ENCODE measurements at places on chromosomes 12 and 14.
A peak's percentile ranks its signal among the peaks of the same experiment; 100 is the strongest.

DNA sequence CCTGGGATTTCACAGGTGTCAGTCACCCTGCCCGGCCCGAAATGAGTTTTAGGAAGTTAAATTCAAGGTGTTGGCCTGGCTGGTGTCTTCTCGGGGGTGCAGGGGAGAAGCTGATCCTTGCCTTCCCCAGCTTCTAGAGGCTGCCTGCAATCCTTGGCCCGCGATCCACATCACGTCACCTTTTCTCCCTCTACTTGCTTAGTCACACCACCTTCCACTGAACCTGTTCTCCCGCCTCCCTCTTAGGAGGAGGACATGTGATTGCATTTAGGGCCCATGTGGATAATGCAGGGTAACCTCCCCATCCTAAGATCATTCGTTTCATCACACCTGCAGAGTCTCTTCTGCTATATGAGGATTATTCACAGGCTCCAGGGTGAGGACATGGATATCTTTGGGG lies 25.4 kb upstream of the ATXN2 start:
- no peak for DNase-seq

GRCh38 chr14:65228436-65228835 lies 126.1 kb upstream of the MAX start:
- no peak for DNase-seq

GRCh38 chr12:69936214-69936731 lies 111.2 kb downstream of the MYRFL start:
- no peak for DNase-seq

GRCh38 chr14:100201701-100202100 lies 37.2 kb upstream of the YY1 start:
- no peak for DNase-seq

DNA sequence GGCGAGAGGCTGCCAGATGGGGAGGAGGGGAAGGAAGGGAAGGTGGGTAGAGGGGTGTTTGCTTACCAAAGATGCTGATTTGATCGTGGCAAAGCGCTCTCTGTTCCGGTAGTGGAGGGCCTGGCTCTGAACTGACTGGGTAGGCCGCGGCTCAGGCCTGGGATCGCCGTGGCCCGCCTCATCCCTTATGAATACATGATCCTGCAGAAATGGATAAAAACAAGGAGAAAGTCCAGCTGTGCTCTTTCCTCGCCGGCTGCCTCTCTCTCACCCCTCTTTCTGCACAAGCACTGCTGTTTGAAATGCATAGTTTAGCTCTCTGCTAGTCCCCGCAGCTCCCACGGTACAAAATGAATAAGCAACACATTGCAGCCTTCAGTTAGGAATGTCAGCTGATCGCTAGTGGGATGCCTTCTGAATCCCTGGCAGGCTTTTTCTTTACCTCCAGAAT lies 53.8 kb downstream of the PEBP1 start:
- DNase-seq, result peak; percentile 59

GRCh38 chr12:49825360-49825970 lies 2.7 kb downstream of the NCKAP5L start:
- DNase-seq, result peak; percentile 86

DNA sequence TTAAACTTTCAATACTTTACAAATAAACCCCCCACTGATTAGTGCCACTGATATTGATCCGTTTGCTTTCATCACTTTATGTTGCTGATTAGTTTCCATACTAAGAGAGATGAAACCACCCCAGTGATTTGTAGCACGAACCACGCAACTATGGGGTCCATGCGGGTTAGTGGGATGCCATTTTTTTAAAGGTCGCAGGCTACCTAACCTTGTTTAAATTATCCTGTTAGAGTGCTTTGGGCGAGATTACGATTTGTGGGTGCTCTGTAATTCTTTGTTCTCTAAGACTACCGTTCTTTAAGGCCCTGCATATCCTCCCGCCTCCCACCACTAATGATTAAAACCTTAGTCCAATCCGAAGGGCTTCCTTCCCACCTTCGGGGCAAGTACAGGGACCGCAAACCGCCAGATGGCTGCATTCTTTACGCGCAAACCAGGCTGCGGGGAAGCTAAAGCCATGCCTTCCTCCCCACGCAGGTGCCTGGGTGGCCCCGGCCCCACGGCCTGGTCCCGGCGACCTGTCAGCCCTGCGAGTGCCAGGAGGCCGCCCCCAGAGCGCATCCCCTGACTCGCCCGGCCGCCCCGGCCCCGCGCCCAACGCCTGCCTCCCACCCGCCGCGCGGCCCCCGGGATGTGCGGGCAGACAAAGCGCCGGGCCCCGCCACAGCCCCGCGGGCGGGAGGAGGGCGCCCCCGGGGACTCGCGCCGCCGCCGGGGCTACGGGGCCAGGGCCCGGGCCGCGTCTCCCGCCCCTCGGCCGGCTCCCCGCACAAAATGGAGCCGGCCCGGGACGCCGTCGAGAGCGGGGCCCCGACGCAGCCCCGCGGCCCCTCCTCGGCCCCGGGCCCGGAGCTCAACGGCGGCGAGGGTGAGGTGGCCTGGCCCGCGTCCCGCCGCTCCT lies 759 bp downstream of the NFYB start:
- peak; percentile 54 for DNase-seq

GRCh38 chr12:91009319-91009950 lies 4.7 kb upstream of the EPYC start:
- peak; percentile 14 for DNase-seq

GRCh38 chr12:91109148-91109564 lies 2.1 kb downstream of the LUM start:
- peak; percentile 80 for DNase-seq

DNA sequence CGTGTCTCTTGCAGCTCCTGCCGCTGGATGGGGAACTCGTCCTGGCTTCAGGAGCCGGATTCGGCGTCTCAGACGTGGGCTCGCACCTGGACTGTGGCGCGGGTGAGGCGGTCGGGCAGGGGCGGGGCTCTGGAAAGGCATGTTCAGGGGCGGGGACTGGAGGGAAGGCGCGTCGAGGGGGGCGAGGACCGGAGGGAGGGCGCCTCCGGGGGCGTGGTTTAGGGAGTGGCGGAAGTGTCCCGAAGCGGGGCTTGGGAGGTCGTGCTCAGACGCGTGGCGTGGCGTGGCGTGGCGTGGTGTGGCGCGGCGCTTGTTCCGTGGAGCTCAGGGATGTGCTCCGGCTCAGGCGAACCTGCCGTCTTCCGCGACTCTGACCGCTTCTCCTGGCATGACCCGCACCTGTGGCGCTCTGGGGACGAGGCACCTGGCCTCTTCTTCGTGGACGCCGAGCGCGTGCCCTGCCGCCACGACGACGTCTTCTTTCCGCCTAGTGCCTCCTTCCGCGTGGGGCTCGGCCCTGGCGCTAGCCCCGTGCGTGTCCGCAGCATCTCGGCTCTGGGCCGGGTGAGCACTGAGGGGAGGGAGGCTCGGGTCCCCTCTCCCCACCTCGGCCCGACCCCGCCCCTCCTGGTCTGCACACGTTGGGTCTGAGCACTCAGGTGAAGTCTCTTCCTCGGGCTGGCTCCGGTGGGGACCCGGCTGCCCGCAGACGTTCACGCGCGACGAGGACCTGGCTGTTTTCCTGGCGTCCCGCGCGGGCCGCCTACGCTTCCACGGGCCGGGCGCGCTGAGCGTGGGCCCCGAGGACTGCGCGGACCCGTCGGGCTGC lies 6.2 kb downstream of the AMN start:
- no peak for DNase-seq

DNA sequence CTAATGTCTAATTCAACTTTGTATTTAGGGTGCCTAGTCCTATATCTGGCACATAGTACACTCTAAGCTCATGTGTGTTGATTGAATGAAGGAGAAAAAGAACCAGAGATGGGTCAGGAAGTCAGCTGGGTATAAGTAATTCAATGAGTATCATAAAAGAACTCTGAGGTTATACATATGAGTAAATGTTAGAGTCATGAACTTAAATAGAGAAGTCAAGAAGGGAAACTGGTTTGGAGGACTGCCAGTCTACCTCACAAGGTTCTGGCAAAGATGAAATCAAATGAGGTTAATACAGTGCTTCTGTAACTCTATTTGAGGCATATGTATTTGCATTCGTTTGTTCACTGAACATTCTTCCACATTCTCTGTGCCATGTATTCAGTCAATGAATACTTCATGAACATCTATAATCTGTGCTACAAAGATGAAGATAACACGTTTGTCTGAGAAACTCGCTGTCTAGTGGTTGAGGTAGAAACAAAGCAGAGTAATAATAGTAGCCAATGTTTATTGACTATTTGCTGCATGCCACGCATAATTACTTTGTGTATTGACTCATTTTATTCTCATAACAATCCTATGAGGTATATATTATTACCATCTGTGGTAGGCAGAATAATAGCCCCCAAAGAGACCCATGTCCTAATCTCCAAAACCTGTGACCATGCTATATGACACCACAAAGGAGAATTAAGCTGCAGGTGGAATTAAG lies 88.9 kb downstream of the PTGER2 start:
- DNase-seq, result peak; percentile 83

GRCh38 chr14:28652782-28653181 lies 113.8 kb upstream of the FOXG1 start:
- peak; percentile 90 for DNase-seq

DNA sequence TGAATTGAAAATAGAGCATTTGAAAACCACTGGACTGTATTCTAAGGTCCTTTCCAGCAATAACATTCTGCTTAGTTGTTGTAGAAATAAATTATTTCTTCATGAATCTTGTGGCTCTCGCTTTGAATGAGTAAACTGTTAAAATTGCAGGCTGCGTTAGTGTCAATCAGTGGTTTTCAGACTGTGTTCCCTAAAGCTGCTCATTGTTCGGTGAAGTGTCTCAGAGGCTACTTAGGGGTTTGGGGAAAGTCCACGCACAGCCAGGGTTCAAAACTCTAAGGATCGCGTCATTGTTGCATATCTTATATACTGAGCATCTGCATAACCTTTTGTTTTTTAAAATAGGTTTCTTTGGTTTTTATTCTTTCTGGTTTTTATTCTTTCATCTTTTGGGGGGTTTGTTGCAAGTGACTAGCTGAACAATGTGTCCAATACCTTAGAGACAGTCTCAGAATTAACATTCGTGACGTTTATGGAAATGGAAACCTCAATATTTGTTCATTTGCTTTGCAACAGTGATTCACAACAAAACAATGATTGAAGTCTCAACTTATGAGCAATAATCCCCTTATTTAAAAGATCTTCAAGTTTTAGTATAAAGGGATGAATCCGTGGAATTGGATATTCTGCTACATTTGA lies 108.1 kb downstream of the TTLL5 start:
- peak; percentile 37 for DNase-seq

GRCh38 chr12:38508246-38508645 lies 191.7 kb downstream of the ALG10B start:
- no peak for DNase-seq

DNA sequence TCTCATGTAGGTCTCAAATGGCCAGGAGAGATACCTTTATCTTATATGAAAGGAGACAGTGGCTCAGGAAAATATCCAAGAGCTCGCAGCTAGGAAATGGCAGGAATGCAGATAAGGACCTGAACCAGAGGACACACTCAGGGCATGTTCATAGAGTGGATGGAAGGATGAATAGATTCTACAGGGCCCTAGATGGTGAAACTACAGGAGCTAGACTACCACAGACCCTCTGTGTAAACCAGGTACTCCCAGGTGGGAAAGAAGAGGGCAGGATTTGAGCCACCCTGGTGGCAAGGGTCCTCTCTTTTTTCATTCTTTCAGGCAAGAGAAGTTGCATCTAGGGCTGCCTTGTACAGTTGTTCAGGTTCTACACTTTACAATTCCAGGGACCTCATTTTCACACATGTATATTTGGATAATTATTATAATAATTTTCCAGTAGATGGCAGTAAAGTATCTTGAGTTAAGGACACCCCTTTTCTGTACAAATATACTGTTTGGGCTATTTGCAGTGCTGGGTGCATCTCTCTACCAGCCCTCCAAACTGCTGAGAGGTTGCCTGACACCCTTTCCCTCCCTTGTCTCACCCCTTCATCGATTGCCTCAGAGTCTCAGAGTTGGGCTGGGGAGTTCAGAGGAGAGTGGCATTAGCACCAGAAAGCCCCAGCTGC lies 10.5 kb upstream of the ZDHHC22 start:
- peak; percentile 23 for DNase-seq

- DNase-seq, result no peak
These were observed 12.6 kb upstream of the SFSWAP start for GRCh38 chr12:131698286-131698685.

GRCh38 chr12:24776861-24777260 lies 172.0 kb downstream of the BCAT1 start:
- no peak for DNase-seq

DNA sequence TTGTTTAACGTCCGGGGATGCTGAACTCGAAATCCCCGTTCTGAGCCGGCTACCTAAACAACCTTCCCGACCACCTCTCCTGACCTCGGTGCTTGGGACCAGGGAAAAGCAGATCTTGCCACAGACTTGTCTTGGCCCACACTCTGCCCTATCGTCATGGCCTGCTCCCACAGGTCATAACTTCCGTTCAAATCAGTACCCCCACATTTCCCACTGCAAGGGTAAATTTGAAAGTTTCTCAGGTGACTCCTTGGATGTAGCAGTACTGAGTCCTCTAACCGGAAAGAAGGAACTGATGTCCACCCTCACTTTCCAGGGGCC lies 612 bp upstream of the RBM23 start:
- DNase-seq, result no peak

DNA sequence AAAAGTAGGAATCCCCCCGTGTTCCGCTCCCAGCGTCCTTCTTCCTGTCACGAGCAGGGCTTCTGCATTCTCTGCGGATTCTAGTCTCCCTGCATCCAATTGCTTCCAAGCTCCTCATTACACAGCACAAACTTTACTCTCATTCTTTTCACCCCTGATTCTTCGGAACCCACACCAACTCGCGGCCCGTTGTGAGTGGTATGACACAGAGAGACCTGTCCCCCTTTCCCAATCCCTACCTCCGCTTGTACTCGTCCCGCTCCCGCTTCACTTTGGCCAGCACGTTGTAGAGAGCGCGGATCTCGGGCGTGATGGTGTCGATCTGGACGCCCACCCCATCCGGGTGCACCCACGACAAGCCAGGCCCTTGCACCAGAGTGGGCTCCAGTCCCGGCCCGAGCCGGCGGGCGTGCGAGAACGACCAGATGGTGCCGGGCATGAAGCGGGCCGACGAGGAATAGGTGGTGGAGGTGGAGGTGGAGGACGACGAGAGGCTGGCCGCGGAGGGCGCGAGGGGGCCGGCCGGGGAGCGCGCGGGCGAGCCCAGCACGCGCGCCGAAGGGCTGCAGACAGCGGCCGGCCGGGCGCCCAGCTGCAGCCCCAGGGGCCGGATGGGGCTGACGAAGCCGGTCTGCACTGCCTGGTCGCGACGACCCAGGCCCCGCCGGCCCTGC lies 687 bp downstream of the IFFO1 start:
- no peak for DNase-seq

DNA sequence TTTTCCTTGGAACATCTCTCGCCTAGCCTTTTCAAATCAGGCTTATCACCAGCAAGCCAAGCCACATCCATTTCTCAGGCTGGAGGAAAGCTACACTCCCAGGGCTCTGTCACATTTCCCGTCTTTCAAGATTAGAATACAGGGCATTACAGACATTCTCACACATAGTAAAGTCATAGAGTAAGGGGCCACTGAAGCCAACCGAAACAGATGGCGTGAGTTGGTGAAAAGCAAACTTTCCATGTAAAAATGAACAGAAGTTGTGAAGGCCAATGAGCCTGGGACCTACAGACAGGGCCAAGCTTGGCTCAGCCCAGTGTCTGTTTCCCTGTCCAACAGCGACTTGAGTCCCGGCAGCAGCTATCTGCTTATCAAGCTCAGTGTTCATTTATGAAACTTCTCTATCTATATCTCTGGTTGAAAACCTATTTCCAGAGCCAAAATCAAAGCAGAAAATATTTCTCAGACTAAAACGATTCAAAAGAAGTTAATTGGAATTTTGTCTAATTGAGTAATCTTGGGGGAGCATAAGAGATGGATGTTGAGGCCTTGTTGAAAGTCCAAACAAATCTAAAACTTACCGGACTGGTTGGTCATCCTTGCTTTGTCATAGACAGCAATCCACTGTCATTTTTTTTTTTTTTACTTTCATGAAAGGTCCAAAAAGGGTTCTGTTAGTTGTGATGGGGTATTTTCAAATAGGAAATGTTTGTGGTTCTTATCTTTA lies 105.6 kb downstream of the DAAM1 start:
- DNase-seq, result peak; percentile 30
